ENCODE measurements at places on chromosomes 1 and 21.

- no peak for DNase-seq
Observed at GRCh38 chr21:45208627-45208951, 79.1 kb downstream of the POFUT2 start.

DNA sequence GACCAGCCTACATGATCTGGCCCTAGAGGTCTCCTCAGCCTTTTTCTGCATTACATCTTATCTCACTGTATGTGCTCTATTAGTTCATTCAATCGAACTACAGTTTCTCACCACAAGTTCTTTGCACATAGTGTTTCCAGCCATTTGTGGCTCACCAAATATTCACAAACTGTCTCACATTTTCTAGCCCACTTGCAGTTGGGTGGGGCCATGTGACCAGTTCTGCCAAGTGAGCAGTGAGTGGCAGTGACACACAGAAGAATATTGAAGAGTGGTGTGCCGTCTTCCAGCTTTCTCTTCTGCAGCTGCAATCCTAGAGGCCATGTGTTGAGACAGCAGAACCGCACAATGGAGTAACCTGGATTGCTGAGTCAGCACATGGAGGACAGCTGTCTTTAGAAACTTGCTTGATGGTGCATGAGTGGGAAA lies 103.2 kb upstream of the ZNF644 start:
- DNase-seq, result peak; percentile 15

DNA sequence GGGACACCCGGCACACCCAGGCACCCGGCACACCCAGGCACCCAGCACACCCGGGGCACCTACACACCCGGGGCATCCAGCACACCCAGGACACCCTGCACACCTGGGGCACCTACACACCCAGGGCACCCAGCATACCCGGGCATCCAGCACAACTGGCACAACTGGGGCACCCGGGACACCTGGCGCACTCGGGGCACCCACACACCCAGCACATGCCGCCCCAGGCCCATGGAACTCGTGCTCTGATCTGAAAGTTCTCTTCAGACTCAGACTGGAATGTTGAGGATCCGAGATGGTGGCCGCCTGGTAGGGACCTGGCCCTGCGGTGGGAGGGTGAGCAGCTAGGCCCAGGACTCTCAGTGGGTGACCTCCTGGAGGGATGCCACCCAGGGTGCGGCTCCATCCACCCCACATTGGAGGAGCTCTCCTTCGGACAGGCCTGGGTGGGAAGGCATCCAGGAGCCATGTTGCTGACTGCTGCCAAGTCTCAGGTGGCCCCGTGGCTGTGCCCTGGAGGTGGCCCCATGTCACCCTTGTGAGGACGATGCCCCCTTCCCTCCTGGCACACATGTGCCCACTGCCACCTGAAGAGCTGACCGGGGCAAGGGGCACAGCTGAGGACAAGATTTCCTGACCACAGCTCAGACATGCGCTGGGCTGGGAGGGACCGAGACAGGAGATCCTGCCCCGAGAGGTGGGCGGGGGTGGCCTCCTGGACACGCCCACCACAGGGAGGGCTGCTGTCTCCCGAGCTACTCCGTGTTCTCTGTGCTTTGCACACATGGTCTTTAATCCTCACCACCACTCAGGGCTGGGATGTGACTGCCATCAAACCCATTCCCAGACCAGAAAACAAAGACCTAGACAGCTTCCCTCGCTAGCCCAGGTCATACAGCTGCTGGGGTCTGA lies 37.0 kb downstream of the UBE2G2 start:
- peak; percentile 64 for DNase-seq

- peak; percentile 28 for DNase-seq
Observed at GRCh38 chr1:241598249-241598648, 41.9 kb downstream of the CHML start.

DNA sequence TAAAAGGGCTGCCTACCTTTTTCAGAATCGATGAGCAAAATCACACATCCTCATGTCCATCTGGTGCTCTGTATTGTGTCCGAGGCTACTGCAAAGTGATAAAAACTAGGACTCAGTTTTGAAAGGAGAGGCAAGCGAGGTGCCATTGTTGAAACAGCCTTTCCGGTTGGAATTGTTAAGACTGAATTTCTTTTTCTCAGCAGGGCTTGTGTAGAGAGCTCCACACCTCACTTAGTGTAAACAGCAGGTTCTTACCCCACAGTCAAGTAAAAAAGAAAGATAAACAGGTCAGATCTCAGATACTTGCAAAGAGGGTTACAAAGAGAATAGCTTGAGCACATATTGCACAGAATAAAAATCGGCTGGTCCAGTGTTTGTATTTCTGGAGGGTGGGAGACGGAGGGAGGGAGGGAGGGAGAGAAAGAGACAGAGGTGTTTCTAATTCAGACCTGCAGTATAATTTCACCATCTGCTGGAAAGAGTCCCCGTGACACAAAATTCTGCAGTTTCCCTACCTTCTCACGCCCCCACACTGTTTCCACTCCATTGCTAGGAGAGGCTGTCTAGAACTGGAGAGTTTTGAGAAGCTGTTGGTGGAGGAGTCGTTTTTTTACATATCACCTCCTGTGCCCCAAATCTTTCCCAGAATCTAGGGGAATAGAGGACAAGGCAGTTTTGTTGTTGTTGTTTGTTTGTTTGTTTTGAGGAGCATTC lies 82.5 kb downstream of the EDEM3 start:
- no peak for DNase-seq

DNA sequence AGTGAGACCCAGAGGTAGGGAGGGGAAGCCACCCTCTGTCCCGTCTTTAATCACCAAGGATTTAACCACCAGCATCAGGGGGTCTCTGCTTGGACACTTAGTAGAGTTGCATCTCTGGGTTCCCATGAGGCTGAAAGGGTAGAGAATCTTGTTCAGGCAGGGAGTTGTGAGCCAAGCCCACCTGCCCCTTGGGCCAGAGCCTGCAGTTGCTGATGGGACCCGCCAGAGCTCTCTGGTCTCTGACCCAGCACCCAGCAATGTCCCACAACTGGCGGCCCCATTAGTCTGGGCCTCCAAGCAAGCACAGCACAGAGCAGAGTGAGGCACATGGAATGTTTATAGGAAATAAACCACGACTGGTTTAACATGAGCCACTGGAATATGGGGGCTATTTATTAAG lies 166.3 kb downstream of the TRIM33 start:
- DNase-seq, result no peak

DNA sequence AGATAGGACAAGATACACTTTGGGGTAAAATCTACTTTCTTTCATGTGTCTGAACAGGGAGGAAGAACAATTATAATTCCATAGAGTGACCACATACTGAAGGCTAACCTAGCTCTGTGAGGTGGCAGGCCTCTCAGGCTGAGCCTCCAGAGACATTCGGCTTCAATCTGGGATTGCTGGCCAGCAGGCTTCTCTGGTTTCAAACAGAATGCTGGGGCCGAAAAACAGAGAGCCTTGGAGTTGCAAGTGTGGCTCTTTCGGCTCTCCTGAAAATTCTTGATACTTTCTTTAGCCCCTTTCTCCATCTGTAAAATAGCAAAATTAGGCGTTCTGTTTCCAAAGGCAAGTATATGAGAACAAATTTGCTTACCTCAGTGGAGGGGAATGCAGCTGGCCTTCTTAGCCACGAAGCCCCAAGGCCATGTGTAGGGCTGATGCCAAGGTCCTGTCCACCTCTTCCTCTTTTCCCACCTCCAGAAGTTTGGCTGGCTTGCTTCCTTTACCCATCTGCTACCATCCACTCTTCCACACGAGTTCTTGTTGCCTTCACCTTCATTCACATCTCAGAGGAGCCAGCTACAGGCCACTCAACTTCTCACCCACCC lies 30.0 kb upstream of the UBE2U start:
- no peak for DNase-seq

DNA sequence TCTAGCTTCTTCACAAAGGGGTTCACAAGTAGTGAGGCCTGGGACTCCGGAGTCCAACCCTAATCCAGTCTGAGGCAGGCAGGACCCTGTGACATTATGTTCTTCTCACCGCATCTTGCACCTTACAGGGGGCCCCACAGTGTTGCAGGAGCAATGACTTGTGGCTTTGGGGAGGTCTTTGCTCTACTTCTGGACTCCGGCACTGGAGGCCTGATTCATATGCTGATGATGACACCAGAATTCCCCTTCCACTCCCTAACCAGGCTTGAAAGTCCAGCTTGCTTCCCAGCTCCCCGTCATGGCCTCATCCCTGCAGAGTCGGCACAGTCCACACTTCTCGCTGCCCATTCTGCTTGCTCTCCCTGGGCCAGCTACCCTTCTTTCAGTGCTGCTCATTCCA lies 96.3 kb upstream of the SLC44A3 start:
- no peak for DNase-seq

- DNase-seq, result peak; percentile 97
Observed at GRCh38 chr1:203085528-203086406, at the start of gene MYOG. Gene MYOG, minus strand, starts transcription at chr1:203086012. Its CDS starts 51 bp downstream, at chr1:203085961.

- peak; percentile 96 for DNase-seq
Observed at GRCh38 chr1:165129568-165130164, 226.8 kb downstream of the LMX1A start.

- DNase-seq, result no peak
Observed at GRCh38 chr1:10661453-10661852, 135.0 kb downstream of the CASZ1 start.

DNA sequence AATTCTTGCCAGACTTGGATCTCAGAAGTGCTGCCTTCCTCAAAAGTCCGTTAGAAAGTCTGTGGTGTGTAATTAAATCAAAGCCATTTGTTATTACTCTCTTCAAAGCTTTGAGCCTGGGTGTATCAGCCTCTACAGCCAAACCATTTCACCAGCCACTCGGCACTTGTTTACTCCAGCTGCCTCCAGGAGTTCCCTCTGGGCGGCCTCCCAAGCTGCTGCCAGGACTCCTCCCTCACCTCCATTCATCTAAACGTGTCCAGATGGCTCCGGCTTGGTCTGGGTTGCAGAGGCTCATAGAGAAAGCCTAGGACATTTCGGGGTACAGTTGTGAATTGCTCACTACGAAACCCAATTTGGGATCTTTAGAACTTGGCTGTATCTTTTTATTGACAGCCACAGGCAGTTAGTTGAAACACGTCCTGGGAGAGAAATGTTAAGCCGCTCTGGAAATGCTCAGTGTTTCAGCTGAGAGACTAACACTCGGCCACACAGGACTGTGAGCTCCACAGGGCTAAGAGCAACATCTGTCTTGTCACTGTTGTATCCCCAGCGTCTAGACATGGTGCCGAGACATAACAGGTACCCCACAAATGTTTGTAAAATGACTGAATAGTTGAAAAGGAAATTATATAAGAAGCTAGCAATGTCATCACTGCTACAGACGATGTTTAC lies 116.9 kb upstream of the NGF start:
- DNase-seq, result peak; percentile 65

All from NCI-H82 (cell line).